Stimulated activated CD4-positive, alpha-beta T cell treated with anti-CD3 and anti-CD28 coated beads, Interleukin-15, amount 100 ng/mL, for 1 hour (primary cell): ENCODE measurements at places on chromosomes 1 and 21.

DNA sequence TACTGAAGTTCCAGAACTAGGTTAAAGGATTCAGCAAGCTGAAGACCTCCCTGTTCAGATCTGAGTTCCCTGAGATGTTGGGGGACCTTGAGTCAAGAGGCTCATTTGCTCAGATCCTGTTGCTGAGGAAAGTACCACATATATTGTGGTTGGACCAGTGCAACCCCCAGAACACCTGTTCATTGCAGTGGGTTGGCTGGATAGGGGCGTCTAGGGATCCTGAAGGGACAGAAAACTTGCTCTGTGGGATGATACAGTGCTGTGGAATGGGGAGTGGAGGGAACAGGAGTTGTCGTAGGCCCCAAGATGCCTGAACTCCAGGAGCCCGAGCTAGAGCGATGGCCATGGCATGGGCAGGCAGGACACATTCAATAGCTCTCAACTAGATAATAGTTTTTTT is 24.6 kb upstream of the MAPKAPK2 start:
- DNase-seq = no peak

DNA sequence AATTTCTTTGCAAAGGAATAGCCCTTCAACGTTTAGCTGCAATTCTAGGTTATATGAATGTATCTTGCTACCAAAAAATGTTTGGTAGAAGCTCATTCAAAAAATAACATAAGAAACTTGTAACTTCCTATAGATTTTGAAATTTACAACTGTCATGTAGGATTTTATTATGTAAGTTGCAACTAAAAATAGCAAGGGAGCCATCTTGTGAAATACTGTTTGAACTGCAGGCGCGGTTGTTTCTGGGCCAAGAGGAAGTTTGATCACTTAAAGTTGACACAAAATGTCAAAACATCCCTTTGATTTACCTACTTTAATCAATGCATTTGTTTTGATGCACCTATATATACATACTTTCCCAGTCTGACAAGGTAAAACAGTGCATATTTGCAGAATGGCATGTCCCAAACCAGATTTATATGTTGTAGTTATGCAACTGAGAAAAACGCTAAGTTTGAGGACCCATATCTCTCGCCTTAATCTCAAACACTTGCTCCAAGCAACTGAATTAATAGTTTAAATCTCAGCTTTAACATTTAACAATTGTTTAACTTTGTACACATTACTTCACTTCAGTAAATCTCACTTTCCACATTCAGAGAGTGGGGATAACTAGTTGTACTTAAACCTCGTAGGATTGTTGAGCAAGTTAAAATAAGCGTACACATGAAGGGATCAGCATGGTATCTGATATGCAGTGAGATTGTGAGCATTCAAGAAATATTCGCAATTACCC is 63.9 kb downstream of the KCNK2 start:
- DNase-seq = no peak

DNA sequence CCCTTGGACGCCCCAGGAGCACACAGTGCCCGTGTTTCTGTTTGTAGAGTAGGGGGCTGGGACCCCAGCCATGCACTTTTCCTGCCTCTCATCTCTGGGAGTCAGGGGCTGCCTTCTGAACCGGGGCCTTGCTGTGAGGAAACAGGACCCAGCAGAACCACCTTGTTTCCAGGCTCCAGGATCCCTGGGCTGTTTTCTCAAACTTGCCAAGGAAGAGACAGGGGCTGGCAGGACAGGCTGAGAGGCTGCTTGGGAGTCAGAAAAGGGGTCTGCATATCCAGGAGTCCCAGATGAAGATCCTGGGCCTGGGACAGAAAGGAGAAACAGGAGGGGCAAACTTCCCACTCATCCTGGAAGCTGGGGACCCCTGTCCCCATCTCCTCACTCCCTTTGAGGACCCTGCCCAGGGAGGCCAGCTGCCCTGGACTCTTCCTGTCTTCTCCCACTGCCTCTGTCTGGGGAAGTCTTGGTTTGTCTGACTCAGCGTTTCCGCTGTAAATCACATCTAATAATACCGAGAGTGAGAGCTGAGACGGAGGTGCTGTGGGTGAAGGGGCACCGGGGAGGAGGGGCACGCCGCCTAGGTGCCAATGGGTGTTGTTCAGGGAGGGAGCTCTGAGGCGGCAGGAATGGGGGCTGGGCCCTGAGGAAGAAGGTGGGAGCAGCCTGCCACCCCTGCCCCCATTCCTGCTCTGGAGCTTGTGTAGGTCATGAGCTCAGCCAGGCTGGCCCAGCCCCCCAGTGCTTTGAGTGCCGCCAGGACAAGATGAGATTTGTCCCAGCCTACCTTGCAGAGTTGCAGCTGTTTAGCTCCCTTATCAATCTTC is 16.7 kb downstream of the POU3F1 start:
- no peak for DNase-seq

GRCh38 chr1:42385283-42385682 is 4.7 kb downstream of the RIMKLA start:
- no peak for DNase-seq

GRCh38 chr1:36203554-36204346 is 20.5 kb upstream of the THRAP3 start:
- DNase-seq = no peak
